Stimulated activated CD4-positive, alpha-beta T cell treated with anti-CD3 and anti-CD28 coated beads, Interleukin-4, amount 100 ng/mL, for 4 hours (primary cell): ENCODE measurements at places on chromosomes 16 and 17.

GRCh38 chr17:1231456-1231855 lies 38.8 kb upstream of the BHLHA9 start:
- no peak for DNase-seq

GRCh38 chr17:64084086-64084939 lies 45.6 kb downstream of the ERN1 start:
- no peak for DNase-seq

GRCh38 chr16:67723151-67723910 lies 4.2 kb upstream of the GFOD2 start:
- DNase-seq = no peak

DNA sequence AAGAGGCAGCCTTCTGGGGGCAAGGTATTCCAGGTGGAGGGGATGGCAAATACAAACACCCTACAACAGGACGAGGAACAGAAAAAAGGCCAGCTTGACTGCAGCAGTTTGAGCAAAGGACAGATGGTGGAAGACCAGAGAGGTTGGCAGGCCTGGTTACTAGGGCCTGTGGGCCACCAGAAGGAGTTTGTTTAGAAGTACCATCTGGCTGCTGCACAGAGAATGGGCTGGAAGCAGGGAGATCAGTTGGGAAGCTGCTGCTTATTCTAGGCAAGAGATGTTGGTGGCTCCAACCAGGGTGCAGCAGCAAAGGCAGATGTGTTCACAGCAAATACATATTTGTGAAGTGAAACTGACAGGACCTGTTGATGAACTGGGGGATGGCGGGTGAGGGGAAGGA lies 2.9 kb upstream of the YPEL2 start:
- no peak for DNase-seq

DNA sequence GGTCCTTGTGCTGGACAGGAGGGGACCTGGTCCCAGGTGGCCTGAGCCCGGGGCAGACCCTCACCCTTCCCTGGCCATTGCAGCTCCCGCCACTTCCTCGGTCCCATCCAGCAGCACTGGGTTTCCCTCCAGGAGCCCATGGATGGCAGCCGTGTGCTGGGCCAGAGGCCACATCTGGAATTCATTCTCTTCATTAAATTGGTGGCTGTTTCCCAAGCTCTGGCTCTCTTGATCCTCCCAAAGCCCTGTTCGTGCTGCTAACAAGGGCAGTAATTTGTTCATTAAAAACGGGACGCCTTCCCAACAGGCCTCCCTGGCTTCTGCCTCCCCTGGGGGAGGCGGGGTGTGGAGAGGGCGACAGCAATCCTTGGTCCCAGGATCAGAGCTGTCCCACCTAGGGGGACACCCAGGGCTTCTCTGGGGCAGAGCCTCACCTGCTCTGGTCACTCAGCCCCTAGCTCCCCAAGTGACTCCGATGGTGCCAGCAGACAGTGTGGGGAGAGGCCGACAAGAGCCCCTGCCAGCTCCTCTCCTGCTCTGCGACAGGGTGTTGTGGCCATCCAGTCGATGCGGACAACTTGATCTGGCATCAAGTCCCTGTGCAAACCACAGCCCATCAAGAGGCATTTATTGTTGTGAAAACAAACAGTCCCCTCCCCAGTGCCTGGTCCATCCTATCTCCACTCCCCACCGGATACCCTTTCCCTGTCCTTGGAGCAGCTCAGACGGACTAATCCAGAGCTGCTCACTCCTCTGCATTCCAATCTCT lies 44.0 kb downstream of the SDK2 start:
- no peak for DNase-seq

GRCh38 chr17:50469671-50470305 lies 1.1 kb upstream of the CHAD start:
- DNase-seq = no peak

GRCh38 chr17:69388822-69389442 lies 25.6 kb upstream of the MAP2K6 start:
- no peak for DNase-seq

DNA sequence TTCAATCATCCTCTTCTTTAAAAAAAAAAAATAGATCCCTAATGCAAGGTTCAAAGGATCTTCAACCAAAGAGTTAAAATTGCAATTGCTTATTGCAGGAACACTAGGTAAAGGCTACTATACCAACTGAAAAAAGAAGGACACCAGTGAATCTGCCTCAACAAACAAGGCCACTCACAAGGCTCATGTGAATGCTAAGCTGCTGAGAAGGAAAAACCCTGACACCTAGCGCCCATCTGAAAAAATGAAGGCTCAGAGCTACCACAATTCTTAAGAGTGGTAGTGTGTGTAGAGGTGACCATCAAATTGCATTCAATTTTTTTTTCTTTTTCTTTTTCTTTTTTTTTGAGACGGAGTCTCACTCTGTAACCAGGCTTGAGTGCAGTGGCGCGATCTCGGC lies 201.6 kb upstream of the C17orf78 start:
- DNase-seq = no peak

DNA sequence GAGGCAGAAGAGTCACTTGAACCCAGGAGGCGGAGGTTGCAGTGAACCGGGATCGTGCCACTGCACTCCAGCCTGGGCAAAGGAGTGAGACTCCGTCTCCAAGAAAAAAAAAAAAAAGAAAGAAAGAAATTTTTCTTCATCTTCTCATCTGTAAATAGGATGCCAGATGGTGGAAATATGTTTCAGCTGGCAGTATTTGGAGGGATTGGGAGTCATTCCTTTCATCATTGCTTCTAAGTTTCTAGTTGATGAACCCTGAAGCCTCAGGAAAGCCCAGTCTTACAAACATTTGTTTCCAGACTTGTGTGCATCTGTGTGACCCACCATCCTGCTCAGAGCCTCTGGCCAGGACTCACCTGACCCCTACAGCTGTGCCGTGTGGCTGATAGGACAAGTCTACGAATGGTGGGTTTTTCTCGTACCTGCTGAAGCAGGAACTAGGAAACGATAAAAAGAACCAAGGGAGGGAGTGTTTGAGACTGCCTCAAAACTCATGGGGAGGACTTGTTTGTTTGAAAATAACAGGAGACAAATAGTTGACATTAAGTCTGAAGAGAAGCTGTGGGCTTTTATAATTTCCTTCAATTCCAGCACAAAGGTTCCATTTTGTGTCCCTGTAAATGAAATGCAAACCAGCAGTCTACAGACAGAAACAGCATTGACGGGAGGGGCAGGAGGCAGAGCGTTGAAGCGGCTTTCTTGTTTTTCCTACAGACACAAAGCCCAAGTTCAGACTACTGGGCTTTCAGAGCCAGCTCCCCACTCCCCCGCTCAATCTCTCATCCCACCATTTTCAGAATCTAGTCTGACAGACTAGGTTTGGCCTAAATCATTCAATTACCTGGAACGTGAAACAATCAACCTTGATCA lies 24.9 kb downstream of the CDRT4 start:
- DNase-seq = no peak

- DNase-seq = peak; percentile 18
These were observed 15.1 kb downstream of the SAMD14 start for GRCh38 chr17:50114849-50115357.

GRCh38 chr17:71446645-71447437 lies 674.0 kb upstream of the SOX9 start:
- DNase-seq = no peak
